ENCODE measurements at places on chromosomes 11 and 22.

- DNase-seq: no peak
Measured at GRCh38 chr11:5154657-5155056, at the start of gene OR52A1. OR52A1 (minus strand) TSS chr11:5154757; CDS start chr11:5152369, 2,388 bp downstream.

- peak; percentile 24 for DNase-seq
Measured at GRCh38 chr22:50146439-50147238, 23.9 kb upstream of the PANX2 start.

DNA sequence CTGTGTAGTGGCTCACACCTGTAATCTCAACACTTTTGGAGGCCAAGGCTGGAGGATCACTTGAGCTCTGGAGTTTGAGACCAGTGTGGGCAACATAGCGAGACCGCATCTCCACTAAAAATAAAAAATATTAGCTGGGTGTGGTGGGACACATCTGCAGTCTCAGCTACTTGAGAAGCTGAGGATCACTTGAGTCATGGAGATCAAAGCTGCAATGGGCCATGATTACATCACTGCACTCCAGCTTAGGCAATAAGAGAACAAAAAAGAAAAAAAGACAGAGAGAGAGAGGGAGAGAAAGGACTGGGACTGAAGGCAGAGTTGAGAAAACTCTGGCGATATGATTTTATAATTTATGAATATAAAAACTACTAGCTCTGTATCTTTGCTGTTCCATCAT lies 473.1 kb downstream of the LRRC4C start:
- DNase-seq: no peak

- DNase-seq: no peak
Measured at GRCh38 chr11:16862726-16863125, 124.3 kb downstream of the C11orf58 start.

DNA sequence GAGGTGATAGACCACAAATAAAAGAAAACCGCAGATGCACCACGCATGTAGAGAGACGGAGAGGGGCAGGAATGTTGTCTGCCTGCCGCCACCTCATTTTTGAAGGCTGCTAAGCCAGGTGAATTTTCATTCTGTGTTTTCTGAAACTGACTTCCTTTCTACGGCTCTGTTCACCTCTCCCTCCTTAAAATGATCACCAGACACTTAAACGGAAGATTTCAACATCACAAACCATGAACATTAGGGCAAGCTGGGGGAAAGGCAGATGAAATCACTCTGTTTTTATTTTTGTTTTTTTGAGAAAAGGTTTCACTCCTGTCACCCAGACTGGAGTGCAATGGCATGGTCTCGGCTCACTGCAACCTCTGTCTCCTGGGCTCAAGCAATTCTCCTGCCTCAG lies 232.4 kb downstream of the MIAT start:
- DNase-seq: no peak

GRCh38 chr11:132464003-132464342 lies 1068.3 kb downstream of the OPCML start:
- DNase-seq: no peak

- DNase-seq: peak; percentile 5
Measured at GRCh38 chr11:119728211-119728626, 781 bp downstream of the NECTIN1 start.

- no peak for DNase-seq
Measured at GRCh38 chr11:33919645-33920044, 27.8 kb upstream of the LMO2 start.

- DNase-seq: peak; percentile 46
Measured at GRCh38 chr11:3950996-3951660, 95.7 kb downstream of the STIM1 start.

DNA sequence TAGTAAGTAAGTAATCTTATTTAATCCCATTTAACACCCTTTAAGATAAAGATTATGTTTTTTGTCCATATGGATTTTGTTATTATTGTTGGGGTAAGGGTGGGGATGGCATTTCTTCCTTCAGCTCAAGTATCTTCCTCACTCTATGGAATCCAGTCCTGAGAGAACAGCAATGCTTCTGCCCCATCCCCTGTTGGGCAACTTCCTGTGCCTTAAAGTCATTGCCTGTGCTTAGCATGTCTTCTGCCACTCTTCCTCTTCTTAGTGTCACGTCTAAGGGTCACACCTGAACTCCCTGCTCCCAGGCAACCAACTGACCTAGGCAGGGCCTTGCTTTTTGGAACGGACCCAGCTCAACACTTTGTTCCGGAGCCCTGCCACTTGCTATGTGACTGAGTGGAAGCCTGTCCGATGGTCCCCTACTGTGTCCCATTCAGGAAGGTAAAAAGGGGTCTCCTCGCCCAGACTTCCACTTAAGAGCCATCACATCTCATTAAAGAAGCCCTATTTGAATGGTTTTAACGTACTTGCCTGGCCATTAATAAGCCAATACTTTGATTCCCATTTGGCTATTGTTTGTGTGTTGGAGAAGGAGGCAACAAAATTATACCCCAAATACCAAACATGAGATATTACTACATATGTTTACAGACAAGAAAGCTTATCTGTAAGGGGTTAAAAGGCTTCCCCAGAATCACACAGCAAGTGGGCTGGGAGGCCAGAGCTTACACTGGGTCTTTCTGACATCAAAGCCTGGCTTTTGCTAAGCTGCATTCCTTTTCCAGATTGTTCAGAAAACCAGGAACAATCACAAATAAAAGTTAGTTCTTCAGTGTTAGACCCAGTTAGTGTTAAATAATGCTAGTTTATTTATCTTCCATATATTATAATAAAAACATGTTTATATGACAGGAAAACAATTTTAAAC lies 59.2 kb downstream of the RAB38 start:
- DNase-seq: no peak

DNA sequence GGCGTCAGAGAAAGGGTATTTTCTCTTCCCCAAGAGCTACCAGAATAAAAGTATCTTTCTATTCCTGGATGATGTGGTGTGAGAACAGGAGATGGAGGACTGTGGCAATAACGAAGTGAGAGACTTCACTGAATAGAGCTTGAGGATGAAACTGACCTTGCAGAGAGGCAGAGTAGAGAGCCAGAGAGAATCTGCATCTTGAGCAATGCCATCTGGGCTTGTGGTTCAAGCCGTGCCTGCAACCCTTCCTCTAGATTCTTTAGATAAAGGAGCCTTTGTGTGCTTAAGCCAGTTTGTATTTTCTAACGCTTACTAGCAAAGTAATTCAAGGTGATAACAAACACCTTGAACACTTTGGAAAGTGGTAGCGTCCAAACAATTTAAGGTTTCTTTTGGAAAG lies 2.2 kb downstream of the ME3 start:
- DNase-seq: no peak

GRCh38 chr11:123543797-123544196 lies 110.6 kb downstream of the SCN3B start:
- no peak for DNase-seq

GRCh38 chr11:64253481-64253880 lies 2.2 kb downstream of the PLCB3 start:
- DNase-seq: no peak

DNA sequence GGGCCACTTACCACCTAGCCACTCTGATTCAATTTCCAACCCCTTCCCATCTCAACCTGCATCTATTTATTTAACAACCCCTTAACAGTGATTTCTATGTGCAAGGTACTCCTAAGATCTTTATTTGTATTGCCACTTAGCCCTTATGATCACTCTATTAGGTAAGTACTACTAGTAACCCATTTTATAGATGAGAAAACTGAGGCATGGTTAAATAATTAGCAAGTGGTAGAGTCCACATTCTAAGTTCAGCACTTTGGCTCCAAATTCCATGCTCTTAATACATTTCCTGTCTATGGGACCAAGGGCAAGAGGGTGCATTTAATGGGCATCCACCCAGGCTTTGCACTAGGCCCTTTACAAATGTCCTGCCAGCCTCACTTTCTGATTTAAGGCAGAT lies 38.1 kb upstream of the CSNK2A3 start:
- no peak for DNase-seq

DNA sequence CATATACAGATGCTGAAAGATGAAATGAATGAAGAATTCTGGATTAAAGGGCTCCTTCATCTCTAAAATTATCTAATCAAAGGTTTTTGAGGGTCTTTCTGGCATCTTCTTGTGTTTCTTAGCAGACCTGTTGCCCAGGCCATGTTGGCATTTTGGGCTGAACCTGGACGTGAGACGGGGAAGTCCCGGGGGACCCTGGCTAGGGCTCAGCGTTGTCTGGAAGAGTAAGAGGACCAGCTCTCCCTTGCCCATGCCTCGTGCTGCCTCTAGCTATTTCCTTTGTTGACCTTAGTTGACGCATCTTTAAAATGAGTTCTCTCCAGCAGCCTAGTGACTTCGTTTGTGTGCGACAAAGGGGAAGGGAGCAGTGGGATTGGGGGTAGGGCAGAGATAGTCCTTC lies 152.2 kb downstream of the ST3GAL4 start:
- no peak for DNase-seq

GRCh38 chr22:20664594-20664959 lies 109.3 kb upstream of the SERPIND1 start:
- no peak for DNase-seq

- no peak for DNase-seq
Measured at GRCh38 chr11:110196241-110196754, 100.1 kb downstream of the RDX start.

DNA sequence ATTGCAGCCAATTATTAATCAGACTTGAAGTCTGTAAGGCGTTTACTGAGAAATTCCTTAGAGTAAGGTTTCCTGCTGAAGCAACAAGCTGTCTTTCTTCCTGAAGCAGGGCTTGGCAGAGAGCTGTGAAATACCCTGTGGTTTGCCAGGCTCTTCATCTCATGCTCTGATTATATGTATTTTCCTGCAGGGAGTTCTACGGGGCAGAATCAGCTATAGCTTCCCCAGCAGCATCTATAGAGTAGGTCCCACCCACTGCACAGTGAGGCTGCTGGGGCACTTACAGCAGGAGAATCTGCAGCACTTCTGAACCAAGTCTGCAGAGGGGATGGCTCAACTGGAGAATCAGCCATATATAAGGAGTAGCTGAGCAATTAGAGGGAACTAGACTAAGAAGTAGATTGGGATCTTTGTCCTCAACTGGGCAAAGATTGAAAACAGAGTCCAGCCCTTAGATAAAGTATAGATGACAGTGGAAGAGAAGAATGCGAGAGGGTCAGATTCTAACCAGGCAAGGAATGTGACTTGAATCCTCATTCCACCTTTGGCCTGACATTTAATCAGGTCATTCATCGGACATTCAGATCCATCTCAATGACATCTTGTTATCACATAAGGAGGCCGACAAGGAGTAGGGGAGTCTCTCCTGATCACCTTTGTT lies 37.6 kb downstream of the CNTF start:
- no peak for DNase-seq

- DNase-seq: no peak
Measured at GRCh38 chr11:22479208-22479607, 141.0 kb downstream of the SLC17A6 start.

DNA sequence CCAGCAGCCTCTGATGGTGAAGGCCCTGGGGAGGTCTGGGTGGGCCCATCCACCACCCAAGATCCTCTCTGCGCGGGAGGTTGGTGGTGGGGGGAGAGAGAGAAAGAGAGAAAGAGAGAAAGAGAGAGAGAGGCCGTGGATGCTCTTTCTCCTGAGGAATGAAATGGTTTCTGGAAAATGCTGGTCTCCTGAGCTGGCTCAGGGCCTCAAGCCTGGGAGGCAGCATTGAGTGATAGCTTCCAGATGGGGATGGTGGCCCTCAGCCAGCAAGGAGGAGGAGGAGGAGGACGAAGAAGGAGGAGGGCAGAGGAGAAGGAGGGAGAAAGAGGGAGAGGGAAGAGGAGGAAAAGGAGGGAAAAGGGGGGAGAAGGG lies 4.6 kb downstream of the TSPAN32 start:
- DNase-seq: no peak

GRCh38 chr22:37747080-37747714 lies 50.3 kb downstream of the TRIOBP start:
- DNase-seq: no peak

DNA sequence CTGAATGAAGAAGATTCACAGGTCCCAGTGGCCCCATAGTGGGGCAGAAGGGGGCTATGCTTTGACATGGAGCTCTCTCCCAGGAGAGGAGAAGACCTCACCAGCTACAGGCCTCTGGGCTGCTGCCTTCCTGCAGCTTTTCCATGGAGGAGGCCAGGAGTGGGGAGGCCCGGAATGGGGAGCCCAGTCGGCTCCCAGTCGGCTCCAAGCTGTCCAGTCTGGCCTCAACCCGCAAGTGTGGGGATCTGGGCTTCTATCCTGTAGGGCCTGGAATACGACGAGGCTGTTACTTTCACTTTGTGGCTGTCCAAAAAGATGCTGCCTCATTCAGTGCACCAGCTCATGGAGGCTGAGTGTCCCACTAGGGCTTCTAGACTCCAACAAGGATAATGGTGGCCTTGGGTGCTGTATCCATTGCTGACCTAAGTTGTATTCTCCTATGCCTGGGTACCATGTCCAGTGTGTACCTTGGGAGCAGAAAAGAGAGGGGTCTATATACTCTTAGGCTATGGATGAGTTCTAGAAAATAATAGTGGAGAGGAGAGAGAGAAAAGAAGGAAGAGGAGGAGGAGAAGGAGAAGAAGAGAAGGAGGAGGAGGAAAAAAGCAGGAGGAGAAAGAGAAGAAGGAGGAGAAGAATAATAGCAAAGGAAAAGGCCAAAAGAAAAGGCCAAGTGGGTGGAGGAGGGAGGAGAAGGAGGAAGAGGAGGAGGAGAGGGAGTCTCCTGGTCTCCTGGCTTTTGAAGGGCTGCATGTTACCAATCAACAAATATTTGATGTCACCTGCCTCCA lies 1.1 kb downstream of the MYO18B start:
- DNase-seq: no peak

- DNase-seq: no peak
Measured at GRCh38 chr22:21593406-21594232, 26.1 kb downstream of the UBE2L3 start.

- no peak for DNase-seq
Measured at GRCh38 chr11:87589082-87589481, 551.3 kb downstream of the TMEM135 start.

DNA sequence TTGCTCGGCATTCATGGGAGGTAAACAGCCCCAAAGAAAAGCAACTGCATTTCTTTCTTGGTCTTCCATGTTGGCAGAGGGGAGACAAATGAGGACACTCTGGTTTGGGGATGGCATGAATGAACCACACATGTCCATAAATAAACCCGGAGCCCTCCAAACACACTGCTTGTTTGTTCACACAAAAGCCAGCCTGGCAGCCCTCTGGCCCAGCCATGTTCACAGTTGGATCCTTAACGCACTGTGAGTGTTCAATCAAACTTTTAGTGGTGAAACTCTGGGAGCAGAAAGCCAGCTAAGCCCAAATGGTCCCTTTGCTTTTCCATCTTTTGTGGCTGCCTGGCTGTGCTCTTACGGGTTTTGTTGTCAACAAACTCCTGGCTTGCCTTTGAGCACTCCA lies 336.8 kb downstream of the CADM1 start:
- DNase-seq: no peak

All from CD4-positive, alpha-beta T cell treated with Interleukin-17A for 1 hour (primary cell).